ENCODE measurements at places on chromosomes 4 and X.

GRCh38 chr4:43867908-43868307 is 580.7 kb downstream of the KCTD8 start:
- no peak for DNase-seq

DNA sequence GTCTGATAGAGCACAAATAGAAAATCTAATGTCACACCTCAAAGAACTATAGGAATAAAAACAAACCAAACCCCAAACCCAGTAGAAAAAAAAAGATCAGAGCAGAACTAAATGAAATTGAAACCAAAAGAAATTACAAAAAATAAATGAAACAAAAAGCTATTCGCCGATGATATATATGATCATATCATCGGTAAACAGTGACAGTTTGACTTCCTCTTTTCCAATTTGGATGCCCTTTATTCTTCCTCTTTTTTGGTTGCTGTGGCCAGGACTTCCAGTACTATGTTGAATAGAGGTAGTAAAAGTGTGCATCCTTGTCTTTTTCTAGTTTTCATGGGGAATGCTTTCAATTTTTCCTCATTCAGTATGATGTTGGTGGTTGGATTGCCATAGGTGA is 215.3 kb upstream of the AR start:
- no peak for DNase-seq

DNA sequence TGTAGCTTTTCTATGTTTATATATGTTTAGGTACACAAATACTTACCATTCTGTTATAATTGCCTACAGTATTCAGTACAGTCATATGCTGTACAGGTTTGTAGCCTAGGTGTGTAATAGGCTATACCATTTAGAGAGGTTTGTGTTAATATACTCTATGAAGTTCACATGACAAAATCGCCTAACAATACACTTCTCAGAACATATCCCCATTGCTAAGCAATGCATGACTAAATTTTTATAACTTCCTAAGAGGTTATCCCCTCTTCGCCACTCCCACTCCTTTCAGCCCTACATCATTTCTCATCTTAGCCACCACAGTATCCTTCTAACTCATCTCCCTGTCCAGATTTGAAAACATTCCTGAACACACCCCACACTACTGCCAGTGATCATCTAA is 83.7 kb upstream of the ZCCHC13 start:
- DNase-seq: no peak

- DNase-seq: no peak
These were observed 17.9 kb downstream of the COQ2 start for GRCh38 chr4:83266689-83267088.

DNA sequence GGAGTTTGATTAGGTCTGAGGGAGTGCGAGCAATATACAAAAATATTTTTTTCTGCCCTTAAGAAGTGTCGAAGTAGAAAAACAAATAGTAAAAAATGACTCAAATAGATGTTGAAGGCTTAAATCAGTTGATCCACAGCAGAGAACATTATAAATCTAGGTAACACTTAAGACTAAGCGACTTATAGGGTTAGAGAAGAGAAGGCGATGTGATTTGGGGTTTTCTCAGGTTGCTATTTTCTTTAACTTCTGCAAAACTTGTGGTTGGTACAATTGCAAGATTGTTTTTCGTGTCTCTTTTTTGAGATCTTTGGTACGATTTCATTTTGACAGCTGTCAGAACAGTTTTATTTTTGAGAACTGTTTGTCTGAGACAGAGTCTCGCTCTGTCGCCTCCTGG is 1479.5 kb downstream of the PCDH7 start:
- no peak for DNase-seq
